Activated naive CD4-positive, alpha-beta T cell treated with Interleukin-2 at 50 U/mL for 16 hours (primary cell): ENCODE measurements at places on chromosomes 3 and 15.

- DNase-seq, result no peak
Measured at GRCh38 chr3:195548501-195548900, 5.4 kb upstream of the PPP1R2 start.

DNA sequence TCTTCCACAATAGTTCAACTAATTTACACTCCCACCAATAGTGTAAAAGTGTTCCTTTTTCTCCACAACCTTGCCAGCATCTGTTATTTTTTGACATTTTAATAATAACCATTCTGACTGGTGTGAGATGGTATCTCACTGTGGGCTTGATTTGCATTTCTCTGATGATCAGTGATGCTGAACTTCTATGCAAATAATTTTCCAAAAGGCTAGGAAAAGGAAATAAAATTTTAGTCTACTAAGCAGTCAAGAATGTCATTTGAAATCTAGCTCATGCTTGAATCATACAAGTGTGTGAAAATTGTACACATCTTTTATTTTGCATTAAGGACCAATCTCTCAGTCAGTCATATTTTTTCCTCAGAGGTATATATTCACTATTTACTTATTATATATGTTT is 101.7 kb upstream of the UBP1 start:
- DNase-seq, result no peak

DNA sequence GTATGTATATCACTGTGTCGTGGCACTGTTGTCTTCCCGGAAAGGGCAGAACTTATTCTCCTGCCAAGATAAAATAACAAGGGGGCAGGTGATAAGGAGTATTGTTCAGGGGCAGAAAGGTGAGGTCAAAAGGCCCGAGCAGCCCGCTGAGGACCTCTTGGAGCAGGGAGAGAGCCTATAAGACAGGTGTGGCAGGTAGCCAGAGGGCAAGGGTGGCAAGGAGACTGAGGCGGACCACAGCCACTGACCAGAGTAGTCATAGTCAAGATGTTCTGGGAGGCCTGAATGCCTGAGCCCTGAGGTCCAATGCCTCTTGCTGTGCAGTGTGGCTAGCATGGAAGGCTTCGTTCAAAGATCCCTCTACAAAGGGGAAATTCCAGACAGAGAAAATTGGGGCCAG is 172.3 kb upstream of the CHRNA7 start:
- no peak for DNase-seq

GRCh38 chr3:49880581-49881315 is 11.0 kb upstream of the CAMKV start:
- no peak for DNase-seq

GRCh38 chr3:45640091-45640507 is 45.5 kb downstream of the LIMD1 start:
- no peak for DNase-seq
